Left ventricle myocardium superior (tissue), 1 donor: ENCODE measurements at places on chromosomes 1 and 21. TPM values are rescaled to one million over a fixed set of nuclear protein-coding genes. Genes with fewer than 3 reads are reported as not detected.

The PDC gene
- total RNA-seq = not detected

The LRRC39 gene
- total RNA-seq = 209 TPM

- DNase-seq = no peak
Measured at GRCh38 chr1:193069748-193070385, 10.5 kb downstream of the RO60 start.

GRCh38 chr1:25999041-25999800, 1.4 kb upstream of the PAFAH2 start:
- DNase-seq = no peak

- DNase-seq = no peak
Measured at GRCh38 chr1:111629190-111629954, 9.8 kb downstream of the RAP1A start.

DNA sequence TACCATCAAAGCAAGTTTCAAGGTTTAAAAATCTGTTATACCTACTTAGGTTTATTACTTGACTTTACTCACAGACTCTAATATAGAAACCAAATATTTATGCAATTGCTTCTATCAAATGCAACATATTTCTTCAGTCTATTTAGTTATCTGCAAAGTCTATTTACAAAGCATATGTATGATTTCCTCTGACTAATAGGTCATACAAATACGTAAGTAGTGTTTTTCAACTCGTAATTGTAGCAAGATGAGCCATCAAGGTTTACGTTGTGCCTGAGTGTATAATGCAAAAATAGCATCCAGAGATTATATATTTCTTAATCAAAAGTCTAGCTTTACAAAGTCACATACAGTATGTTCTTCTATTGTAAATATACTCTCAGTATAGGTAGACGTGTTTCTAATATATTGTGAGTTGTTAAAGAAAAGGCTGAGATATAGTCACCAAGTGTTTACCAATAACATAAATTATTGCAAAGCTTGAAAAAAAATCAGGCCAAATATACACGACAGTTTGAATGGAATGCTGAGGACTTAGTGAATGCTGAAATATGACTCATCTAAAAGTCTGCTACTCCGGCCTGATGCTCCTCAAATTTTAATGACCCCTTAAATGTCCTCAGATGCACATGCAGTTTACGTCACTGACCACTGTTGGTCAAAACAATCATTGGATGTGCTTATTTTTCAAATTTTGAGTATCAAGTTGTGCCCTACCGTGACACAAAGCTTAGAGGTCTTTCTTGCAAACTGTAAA, 48.4 kb downstream of the ADAMTS5 start:
- DNase-seq = no peak
